ENCODE measurements at places on chromosomes 7 and 10.
A peak's percentile ranks its signal among the peaks of the same experiment; 100 is the strongest.

DNA sequence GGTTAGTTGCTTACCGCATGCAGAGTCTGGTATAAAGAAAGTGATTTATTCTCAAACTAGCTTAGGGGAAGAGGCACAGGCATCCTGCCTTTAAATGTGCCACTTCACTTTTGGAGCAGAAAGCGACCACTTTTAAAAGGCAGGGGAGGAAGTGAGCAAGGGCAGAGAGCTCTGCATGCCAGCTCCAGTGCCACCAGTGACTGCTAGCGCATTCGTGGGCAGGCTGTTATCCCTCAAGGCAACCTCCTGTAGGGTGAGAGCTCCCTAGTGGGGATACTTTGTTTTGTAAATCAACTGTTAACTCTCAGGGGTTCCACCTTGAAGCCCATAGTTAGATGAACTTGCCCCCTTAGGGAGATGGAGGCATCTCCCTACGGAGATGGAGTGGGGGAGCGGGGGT is 29.4 kb upstream of the GRB10 start:
- no peak for DNase-seq

GRCh38 chr7:88523645-88524044 is 217.0 kb upstream of the STEAP4 start:
- DNase-seq, result no peak

DNA sequence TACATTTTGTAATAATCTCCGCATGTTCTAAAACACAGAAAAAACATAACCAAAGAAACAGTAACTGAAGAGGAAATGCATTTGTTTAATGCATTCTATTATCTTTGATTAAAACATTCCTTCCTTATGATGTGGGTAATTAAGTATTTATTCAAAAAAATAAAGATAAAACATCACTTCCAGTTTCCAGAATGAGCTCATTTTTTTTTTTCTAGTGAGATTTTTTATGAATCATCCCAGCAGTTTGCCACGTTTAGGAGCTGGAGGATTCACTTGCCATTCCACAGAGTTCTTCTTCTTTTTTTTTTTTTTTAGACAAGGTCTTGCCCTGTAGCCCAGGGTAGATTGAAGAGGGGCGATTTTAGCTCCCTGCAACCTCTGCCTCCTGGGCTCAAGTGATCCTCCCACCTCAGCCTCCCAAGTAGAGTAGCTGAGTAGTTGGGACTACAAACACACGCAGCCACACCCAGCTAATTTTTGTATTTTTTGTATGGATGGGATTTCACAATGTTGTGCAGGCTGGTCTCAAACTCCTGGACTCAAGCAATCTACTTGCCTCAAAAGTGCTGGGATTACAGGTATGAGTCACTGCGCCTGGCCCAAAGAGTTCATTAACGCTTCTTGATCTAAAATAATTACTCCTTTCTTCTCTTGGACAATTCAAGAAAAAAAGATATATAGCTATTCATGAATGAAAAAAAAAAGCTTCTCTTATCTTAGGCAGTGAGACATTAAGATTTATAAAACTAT is 177.3 kb downstream of the DKK1 start:
- DNase-seq, result no peak

DNA sequence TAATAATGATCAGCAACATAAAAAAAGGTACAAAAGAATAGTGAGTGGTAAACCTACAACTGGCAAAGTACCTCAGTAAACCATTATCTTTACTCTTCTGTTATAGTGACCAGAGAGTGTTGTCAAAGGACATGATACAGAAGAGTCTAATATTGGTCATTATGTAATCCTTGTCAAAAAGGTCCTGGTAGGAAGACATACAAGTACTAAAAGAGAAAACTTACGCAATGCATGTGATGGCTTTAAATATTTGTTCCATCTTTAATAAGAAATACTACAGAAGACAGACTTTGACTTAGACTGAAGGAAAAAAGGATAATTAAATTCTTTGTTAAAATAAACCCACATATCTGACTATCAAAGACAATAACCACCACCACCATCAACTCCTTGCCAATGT is 6.5 kb downstream of the DOCK4 start:
- DNase-seq, result no peak

GRCh38 chr7:81560708-81561107 is 209.1 kb downstream of the HGF start:
- no peak for DNase-seq

GRCh38 chr10:70424320-70424719 is 17.2 kb downstream of the NODAL start:
- DNase-seq, result no peak

DNA sequence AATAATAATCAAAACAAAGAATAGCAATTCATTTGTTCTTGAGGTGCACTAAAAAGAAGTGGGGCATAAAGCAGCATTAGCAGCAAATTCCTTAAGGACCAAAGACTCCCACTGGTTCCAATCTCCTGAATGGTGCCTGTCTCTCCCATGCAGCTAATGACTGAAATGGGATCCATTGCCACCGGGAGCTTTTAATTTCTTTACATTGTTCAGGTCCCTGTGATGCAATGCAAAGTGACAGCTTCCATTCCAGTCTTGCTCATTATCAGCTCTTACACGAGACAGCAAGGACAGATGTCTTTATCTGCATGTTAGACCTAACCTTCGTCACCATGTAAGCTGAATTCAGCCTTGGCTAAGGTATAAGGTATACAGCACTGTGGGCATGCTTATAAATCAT is 148.1 kb downstream of the POU6F2 start:
- no peak for DNase-seq

DNA sequence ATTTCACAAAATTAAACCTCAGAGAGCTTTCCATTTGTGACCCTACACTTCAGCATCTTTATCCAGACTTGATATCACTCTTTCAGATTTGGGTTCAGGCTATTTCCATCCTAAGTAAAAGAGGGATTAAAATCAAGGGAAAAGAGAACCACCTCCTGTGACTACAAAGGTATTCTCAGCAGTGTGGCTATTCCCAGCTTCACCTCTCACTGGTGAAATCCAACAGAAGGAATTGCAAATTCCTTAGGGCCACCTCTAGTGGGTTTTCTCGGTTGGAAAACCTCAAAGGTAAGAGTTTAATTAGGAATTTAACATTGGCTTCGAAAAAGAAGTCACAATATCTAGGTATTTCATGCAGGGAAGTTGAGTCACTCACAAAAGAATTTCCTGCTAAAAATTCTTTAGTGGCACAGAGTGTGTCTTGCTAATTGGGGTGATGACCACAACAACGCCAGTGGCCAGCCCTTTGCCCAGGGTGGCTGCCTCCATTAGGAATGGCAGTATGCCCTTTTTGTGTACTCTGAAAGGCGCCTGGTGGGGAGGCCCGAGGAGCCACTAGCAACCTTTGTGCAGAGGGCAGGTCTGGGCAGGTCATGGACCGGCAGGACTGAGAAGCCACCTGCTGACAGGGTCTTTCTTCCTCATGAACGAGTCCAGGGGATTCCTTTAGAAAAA is 52.2 kb downstream of the SEM1 start:
- DNase-seq, result no peak

- no peak for DNase-seq
Observed at GRCh38 chr7:157017603-157018327, 7.3 kb upstream of the MNX1 start.

DNA sequence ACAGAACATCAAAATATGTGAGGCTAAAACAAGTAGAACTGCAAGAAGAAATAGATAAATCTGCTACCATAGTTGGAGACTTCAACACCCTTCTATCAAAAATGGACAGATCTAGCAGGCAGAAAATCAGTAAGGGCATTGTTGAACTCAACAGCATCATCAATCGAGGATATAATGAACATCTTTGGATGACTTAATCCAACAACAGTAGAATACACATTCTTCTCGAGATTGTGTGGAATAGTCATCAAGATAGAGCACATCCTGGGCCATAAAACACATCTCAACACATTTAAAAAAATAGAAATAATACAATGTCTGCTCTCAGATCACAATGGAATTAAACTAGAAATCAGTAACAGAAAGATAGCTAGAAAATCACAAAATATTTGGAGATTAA is 9.9 kb downstream of the IGFBP1 start:
- DNase-seq, result no peak

GRCh38 chr7:135260930-135261721 is 27.5 kb downstream of the STRA8 start:
- DNase-seq, result no peak

GRCh38 chr7:11374629-11375028 is 401.0 kb downstream of the PHF14 start:
- no peak for DNase-seq

- peak; percentile 37 for DNase-seq
Observed at GRCh38 chr10:29714096-29714874, 79.5 kb upstream of the SVIL start.

DNA sequence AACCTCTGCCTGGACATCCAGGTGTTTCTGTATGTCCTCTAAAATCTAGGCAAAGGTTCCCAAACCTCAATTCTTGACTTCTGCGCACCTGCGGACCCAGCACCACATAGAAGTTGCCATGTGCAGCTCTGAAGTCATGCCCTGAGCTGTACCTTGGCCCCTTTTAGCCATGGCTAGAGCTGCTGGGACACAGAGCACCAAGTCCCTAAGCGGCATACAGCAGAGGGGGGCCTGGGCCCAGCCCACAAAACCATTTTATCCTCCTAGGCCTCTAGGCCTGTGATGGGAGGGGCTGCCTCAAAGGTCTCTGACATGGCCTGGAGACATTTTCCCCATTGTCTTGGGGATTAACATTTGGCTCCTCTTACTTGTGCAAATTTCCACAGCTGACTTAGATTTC is 14.6 kb downstream of the TMEM243 start:
- no peak for DNase-seq

DNA sequence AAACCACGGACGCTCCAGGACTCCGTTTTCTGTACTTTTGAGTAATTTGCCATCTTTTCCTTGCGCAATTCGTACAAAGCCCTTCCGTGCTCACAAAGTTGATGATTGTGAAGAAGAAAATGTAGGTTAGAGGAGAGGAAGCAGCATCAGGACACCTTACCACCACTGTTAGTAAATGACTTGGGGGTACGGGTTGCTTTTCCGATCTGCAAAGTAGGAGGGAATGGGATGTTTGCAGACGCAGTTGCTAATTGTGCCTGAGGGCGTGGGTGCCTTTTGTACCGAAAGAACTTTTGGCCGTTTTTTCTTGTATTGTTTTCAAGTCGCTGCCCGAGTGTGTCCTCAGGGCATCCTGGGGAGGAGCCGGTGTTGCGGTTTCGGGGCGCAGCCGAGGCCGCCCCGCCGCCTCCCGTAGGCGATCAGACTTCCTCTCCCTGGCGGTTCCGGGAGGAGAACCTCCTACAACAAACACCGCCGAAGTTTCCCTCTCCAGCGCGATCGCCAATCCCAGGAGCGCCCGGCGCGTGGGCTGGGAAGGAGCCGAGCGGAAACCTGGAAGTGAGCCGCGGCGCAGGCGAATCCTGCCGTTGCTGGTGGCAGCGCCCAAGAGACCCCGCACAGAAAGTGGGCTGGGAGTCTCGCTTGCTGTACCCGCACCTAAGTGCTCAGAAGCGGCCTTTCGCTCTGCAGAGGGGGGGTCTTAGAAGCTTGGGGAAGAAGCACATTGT is 1.0 kb downstream of the PRR15 start:
- DNase-seq, result no peak

DNA sequence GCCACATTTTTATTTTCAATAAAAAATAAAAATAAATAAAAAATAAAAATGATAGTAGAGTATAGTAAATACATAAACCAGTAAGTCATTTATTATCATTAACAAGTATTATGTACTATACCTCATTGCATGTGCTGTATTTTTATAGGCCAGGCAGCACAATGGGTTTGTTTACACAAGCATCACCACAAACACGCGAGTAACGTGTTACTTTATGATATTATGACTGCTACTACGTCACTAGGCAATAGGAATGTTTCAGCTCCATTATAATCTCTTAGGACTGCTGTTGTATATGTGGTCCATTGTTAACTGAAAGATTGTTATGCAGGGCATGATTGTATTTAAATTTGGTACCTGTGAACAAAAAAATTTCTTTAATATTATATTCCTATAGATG is 20.8 kb upstream of the SDHAF3 start:
- no peak for DNase-seq

- no peak for DNase-seq
Observed at GRCh38 chr7:146249272-146249671, 132.7 kb downstream of the CNTNAP2 start.
